ENCODE measurements at places on chromosomes 6 and 20. TPM values are rescaled to one million over a fixed set of nuclear protein-coding genes. Genes with fewer than 3 reads are reported as not detected.

GRCh38 chr6:42724825-42725224 is 2.4 kb upstream of the PRPH2 start:
- DNase-seq = no peak

DNA sequence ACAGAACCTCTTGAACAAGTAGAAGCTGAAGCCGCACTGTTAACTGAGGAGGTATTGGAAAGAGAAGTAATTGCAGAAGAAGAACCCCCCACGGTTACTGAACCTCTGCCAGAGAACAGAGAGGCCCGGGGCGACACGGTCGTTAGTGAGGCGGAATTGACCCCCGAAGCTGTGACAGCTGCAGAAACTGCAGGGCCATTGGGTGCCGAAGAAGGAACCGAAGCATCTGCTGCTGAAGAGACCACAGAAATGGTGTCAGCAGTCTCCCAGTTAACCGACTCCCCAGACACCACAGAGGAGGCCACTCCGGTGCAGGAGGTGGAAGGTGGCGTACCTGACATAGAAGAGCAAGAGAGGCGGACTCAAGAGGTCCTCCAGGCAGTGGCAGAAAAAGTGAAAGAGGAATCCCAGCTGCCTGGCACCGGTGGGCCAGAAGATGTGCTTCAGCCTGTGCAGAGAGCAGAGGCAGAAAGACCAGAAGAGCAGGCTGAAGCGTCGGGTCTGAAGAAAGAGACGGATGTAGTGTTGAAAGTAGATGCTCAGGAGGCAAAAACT is 40.1 kb downstream of the ZBTB2 start:
- no peak for DNase-seq

DNA sequence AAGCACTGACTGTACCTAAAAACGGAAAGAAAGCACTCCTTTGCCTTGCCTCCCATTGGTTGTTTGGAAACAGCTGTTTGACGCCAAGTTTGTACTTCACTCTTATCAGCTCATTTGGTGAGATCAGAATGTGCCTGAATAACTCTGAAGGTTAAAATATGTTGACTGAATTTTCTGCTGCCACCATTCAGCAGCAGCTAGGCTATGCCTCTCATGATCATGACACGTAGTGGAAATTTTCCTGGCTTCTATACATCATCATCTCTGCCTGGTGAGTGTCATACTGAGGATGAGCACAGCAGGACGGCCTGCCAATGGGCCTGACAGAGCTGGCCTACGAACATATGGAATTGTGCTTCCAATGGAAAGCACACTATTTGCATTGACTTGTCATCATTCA is 704.9 kb upstream of the CITED2 start:
- DNase-seq = no peak

The TMEM244 gene
- not detected for total RNA-seq

DNA sequence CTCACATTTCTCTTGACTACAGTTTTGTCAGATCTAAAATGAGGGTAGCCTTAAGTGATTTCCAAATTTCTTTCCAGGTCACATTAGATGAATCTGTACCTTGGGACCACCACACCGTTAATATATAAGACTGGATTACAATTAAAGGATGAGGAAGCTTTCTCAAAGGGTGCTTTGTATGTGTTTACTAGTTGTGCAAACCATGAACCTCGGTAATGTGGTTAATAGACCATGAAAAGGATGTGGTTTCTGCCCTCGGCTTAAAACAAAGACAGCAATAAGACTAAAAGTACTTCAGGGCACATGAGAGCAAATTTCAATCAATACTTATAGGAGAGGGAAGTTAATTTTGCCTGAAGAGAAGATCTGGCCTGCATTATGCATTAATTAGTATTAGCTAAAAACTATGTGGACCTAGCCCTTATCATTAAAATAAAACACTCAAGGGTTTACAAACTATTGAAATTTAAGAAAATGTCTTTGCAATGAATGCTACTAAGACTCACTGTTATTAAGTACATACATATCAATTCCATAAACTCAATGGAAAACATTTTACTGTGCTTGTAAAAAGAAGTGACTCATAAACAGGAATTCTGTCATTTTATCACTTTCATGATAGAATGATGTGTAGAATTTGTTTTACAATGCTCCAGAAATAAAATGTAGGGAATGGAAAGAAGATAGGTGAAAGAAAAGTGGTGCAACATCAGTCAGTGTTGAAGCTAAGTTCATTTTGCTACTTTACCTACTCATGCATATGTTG is 936 bp upstream of the TMX4 start:
- DNase-seq = peak; percentile 32

DNA sequence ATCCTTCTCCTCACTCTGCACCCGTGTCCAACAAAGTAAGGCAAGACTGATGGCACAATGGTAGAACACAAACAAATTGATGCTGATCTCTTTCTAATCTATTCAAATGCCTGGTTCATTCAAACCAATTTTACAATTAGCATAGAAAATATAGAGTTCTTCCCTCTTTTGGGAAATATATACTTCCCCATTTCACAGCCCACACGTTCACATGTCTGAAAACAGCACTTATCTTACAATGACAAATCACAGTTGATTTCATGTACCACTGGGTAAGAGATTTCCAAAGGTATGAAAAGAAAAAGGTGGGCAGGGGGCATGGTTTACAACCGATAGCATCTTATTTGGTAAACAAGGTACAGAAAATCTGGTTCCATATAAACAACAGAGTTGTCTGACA is 137.6 kb downstream of the RNGTT start:
- no peak for DNase-seq

The GMPR gene
- 2.4 TPM for total RNA-seq

Data from HT1080 (cell line).